Hematopoietic multipotent progenitor cell treated with erythropoietin and hydrocortisone succinate and interleukin-3 and kit ligand, for 8 days (in vitro differentiated cells): ENCODE measurements at places on chromosomes 4 and X.

DNA sequence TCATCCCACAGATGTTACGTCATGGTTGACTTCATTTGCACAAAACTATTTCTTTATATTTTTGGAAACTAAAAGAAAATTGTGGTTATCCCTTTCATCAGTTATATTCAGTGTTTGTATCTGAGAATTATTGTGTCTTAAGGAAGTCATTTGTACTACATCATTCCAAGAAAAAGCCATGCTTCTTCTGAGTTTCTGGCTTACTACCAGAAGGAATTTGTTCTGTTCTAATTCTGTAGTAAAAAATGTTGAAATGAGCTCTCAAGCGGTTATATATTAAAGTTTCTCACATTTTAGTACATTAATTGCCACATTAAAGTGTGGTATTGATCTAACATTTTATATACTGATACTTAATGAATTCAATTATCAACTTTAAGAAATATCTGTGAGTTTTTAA, 1844.5 kb downstream of the PCDH7 start:
- DNase-seq: no peak

GRCh38 chr4:185398618-185399017, 2.0 kb downstream of the ANKRD37 start:
- DNase-seq: no peak

GRCh38 chr4:148162519-148162918, 279.7 kb downstream of the NR3C2 start:
- DNase-seq: no peak

DNA sequence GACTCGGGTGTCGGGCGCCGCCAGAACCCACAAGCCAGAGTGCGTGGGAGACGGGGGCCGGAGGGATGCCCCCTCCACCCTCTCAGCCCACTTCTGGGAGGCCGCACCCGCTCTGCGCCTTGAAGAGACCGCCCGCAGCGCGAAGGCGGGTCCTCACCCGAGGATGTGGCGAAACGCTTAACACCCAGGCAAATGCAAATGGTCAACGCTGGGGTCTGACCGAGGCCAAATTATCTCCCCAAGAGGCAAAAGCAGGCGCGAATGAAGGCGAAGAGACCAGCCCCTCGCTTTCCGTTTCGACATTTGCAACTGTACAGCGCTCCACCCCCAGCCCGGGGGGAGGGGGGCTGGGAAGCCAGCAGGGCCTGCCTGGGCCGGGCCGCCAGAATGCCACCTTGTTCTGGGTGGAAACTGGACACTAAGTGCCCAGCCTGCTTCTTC, 137.7 kb upstream of the ZIC3 start:
- no peak for DNase-seq

- no peak for DNase-seq
Measured at GRCh38 chr4:87147116-87147515, 73.3 kb downstream of the KLHL8 start.

- no peak for DNase-seq
Measured at GRCh38 chrX:24703185-24703494, 9.4 kb downstream of the POLA1 start.

DNA sequence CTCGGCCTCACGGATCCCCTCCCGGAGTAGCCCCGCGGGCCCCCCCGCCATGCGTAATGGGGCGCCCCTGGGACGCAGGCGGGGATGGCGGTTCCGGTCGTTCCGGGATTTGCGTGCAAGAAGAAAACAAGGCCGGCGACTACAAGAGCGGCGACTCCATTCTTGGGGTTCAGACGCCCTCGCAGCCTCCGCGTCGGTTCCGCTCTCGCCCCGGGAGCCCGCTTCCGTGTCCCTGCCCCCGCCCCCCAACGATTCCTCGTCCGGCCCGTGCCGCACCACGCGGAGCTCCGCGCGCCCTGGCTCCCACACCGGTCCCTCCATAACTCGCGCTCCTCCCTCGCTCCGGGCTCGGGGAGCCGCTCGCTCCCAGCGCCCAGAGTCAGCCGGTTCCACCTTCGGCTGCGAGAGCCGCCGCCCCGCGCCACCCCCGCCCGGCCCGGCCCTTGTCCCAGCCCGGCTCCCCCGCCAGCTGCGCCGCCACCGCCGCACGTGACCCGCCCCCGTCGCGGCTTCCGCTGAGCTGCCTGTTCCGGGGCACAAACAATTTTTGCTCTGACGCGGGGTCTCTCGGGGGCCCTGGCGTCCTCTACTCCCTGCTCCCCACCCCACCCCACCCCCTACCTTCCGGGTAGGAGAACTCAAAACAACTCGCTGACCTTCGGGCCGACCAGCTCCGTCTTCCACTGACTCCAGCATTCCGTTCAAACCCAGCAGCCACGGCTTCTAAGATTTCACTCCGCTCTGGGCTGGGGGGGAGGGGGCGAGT, 78.8 kb upstream of the BCOR start:
- DNase-seq: peak; percentile 58

DNA sequence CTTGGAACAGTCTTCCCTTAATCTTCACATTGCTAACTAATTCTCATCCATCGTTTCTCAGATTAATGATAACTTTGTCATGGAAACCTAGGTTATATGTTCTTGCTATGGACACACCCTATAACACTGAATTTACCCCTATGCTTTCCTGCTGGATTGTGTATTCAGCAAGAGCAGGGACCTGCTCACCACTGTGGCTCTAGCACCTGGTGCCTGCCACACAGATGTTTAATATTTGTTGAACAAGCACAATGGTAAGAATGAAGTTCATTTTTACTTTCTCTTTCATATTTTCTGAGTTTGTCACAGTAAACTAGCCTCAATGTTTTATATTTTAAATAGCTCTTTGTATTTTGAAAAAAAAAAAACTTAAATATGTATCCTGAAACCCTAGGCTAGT, 734.0 kb upstream of the DIAPH2 start:
- no peak for DNase-seq

- no peak for DNase-seq
Measured at GRCh38 chr4:123364906-123365305, 31.7 kb upstream of the SPRY1 start.

DNA sequence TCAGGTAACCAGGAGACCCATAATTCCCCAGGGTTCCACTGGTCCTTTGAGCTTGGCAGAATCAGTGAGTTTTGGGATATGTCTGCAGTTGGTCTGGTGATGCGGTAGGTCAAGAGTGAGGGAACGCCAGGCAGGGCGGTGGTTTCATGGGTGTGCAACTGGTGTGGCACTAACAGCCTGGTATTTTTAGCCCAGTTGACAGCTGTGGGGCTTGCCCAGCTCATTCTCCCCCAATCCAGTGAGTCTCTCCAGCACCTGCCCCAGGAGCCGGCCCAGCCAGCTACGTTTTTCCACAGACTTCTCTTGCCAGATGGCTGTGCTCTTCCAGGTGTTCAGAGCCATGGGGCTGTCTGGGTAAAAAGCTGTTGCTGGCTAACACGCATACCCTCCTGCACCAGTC, 1019.9 kb downstream of the CCSER1 start:
- DNase-seq: no peak

DNA sequence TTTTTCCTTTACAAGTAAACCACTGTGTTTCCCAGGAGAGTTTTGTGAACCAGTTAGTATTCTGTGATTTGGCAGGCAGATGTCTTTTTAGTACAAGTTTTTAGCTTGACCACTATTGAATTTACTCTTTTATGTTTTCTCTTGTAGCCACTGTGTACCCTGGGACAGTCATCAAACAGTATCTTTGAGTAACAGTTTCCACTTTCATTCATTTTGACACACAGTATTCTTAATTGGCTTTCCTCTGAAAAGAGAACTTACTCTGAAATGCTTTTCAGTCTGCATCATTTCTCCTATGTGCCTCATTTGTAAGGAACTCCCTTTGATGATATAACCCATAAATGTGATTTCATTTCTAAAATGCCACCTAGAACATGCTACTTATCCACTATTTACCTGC, 476.5 kb downstream of the PDGFC start:
- DNase-seq: no peak

- DNase-seq: no peak
Measured at GRCh38 chr4:102616636-102617035, 115.5 kb downstream of the NFKB1 start.

DNA sequence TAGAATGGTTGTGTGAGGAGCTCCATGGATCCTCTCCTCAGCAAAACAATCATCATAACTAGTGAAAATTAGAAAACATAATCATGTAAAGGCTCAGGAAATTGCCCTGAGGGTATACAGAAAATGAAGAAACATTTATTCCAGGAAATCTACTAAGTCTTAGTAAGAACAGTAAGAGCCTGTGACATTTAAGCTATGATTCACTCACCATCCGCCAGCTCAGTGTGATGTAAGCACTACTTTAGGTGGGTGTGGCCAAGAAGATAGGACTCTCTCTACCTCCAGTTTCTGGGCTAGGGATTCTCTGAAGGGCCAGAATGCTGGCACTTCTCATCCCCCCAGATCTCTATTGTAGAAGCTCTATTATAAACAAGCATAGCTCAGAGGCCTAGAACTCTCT, 147.5 kb downstream of the DLG3 start:
- DNase-seq: no peak

- no peak for DNase-seq
Measured at GRCh38 chrX:95903490-95903889, 781.2 kb upstream of the DIAPH2 start.

- peak; percentile 16 for DNase-seq
Measured at GRCh38 chrX:15854080-15854655, 445 bp downstream of the AP1S2 start.

- no peak for DNase-seq
Measured at GRCh38 chr4:13866881-13867280, 239.4 kb upstream of the BOD1L1 start.

DNA sequence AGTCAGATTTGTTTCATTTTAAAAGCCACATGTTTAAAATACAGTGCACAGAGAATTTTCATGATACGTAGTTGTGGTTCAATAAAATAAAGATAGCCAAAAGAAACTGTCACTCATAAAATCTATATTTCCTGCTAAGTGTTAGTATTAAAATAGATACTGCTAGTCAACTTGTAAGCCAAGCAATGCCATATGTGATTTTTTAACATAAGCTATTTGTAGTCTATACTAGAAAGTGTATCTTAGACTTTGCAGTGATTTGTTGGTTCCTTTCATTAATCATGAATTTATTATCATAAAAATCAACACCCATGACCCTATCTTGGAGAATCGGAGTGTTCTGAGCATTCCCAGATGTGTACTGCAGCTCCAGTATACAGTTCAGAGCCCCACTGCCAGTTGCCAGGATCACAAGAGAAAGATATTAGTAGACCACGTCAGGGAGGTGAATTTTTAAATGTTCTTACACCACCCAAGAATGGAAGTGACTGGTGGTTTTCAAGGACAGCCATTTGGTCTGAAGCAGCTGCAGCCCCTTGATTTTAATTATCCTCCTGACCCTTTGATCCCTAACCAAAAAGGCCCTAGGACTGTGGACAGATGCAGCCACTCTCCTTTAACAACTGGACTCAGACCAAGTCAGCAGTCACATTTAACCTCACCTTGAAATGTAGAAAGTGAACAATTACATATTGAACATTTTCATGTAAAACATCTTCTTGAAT, 163.1 kb downstream of the PALLD start:
- DNase-seq: no peak

- peak; percentile 57 for DNase-seq
Measured at GRCh38 chrX:51894697-51895336, 1.4 kb downstream of the MAGED1 start.

DNA sequence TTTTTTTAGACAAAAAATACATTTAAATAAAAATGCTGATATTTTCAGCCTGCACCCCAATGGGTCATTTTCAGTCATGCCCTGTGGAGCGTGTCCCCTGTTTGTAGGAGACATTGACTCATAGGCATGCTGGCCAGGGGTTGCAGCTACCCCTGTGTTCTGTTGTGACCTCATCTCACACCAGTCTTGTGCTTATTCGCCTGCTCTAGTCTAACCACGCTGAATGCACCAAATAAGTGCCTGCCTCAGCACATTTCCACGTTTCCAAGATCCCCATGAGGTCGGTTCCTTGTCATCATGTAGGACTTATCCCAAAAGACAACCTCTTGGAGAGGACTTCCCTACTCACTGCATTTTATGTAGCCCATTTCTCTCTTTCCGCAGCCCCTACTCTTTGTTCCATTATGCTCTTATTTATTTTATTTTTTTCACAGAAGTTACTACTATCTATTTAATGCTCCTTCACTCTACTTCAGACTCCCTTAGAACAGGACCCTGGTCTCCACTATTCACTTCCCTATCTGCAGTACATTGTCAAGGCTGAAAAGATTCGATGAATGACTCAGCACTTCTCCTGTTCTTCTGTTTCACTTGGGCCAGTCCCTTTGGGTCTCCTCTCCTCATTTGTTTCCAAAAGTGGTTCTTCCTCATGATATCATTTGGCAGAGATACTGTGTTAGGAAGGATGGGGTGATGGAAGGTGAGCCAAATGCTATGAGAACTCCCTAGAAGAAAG, 109.7 kb downstream of the MSL3 start:
- DNase-seq: no peak

GRCh38 chr4:140157341-140157740, 3.4 kb upstream of the MAML3 start:
- no peak for DNase-seq

GRCh38 chrX:35819241-35819640, 21.1 kb downstream of the MAGEB16 start:
- DNase-seq: no peak

DNA sequence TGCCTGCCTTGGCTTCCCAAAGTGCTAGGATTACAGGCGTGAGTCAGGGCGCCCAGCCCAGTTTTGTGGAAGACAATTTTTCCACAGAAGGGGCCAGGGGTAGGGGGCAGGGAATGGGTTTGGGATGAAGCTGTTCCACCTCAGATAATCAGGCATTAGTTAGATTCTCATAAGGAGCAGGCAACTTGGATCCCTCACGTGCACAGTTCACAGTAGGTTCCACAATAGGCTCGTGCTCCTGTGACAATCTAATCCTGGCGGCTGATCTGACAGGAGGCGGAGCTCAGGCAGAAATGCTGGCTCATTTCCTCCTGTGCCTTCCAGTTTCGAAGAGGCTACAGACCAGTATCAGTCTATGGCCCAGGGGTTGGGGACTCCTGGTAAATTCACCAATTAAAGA, 491.6 kb upstream of the AADAT start:
- DNase-seq: no peak

DNA sequence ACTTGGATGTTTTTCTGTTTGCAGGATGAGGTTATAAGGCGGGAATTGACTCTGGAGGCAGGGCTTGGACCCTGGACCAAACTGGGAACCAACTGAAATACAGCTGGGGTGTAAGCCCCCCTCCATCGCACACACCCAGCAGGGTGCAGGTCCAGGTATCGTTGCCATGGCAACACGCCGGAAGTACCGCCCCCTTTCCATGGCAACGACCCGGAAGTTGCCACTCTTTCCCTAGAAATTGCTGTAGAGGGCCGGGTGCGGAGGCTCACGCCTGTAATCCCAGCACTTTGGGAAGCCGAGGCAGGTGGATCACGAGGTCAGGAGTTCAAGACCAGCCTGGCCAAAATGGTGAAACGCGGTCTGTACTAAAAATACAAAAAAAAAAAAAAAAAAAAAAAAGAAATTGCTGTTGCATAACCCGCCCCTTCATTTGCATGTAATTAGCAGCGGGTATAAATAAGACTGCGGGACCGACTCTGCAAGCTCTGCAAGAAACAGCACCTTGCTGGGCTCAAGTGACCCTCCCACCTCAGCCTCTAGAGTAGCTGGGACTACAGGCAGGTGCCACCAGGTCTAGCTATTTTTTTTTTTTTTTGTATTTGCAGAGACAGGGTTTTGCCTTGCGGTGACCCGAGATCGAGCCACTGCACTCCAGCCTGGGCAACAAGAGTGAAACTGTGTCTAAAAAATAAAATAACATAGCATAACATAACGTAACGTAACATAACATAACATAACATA, 139.6 kb downstream of the CRLF2 start:
- no peak for DNase-seq

GRCh38 chr4:134585972-134586371, 384.4 kb upstream of the PABPC4L start:
- no peak for DNase-seq

- DNase-seq: no peak
Measured at GRCh38 chr4:67879486-67879885, 4.3 kb downstream of the TMPRSS11D start.

- DNase-seq: no peak
Measured at GRCh38 chr4:39873823-39874222, 103.9 kb downstream of the PDS5A start.
